Brain microvascular endothelial cell (primary cell): ENCODE measurements at places on chromosomes 13 and 19.

GRCh38 chr13:49443357-49443703, 534 bp downstream of the CAB39L start:
- DNase-seq: no peak

DNA sequence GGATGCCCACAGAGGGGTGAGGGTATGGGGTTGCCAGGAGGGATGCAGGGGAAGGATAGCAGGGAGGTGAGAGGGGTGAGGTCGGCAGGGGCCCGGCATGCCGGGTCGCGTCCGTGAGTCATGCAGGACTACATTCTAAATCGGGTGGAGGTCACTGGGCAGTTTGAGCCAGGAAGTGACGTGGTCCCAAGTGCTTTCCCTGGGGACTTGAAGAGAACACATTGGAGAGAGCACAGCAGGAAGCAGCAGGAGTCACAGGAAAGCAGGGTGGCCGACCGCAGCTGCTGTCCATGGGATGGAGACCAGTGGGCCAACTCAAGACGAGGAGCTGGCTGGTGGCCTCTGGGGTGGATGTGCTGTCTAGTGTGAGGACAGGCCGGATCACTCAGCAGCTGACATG, 92.0 kb upstream of the WASF3 start:
- DNase-seq: peak; percentile 41

GRCh38 chr19:4197625-4198466, 15.4 kb downstream of the ANKRD24 start:
- DNase-seq: no peak

- no peak for DNase-seq
Measured at GRCh38 chr13:23637829-23638228, 67.6 kb downstream of the TNFRSF19 start.

GRCh38 chr19:979318-979741, 4.8 kb upstream of the WDR18 start:
- no peak for DNase-seq

DNA sequence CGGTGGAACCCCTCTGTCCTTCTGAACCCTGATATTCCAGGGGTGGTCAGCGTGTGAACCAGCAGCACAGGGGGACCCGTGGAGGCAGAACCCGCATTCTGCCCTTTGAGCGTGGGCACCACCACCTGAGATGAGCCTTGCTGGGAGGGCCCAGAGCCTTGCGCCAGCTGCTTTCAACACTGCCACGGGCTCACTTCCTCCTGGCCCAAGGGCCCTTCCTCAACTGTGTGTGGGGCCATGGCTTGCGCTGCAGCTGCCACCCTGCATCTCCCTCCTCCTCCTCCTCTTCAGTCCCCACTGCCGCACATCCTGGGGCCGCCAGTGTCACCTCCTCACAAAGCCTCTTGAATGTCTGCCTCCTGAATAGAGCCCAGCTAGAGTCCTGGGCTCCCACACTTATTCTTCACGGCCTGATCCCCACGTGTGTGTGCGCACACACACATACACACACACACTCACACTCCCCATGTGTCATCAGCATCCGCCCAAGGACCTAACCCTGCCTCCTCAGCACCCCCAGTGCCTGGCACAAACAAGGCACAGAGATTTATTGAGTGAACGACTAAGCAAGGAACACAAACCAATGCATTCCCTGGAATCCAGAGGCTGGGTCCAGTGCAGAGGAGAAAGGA, 26.9 kb upstream of the TMEM160 start:
- DNase-seq: no peak

GRCh38 chr13:45200701-45201232, at the start of gene KCTD4:
Gene KCTD4, minus strand, starts transcription at chr13:45201045. Its CDS starts 6,478 bp downstream, at chr13:45194567.
- no peak for DNase-seq

GRCh38 chr13:100523411-100523810, 65.2 kb downstream of the GGACT start:
- no peak for DNase-seq

- DNase-seq: peak; percentile 3
Measured at GRCh38 chr13:105725887-105726286, 809.6 kb downstream of the EFNB2 start.
